ENCODE measurements at places on chromosomes 7 and 10.

GRCh38 chr10:89692416-89692815 lies 9.0 kb upstream of the KIF20B start:
- no peak for DNase-seq

GRCh38 chr10:26172131-26172530 lies 44.4 kb upstream of the GAD2 start:
- DNase-seq: no peak

- DNase-seq: no peak
Measured at GRCh38 chr10:35447693-35448407, 111.5 kb downstream of the CCNY start.

DNA sequence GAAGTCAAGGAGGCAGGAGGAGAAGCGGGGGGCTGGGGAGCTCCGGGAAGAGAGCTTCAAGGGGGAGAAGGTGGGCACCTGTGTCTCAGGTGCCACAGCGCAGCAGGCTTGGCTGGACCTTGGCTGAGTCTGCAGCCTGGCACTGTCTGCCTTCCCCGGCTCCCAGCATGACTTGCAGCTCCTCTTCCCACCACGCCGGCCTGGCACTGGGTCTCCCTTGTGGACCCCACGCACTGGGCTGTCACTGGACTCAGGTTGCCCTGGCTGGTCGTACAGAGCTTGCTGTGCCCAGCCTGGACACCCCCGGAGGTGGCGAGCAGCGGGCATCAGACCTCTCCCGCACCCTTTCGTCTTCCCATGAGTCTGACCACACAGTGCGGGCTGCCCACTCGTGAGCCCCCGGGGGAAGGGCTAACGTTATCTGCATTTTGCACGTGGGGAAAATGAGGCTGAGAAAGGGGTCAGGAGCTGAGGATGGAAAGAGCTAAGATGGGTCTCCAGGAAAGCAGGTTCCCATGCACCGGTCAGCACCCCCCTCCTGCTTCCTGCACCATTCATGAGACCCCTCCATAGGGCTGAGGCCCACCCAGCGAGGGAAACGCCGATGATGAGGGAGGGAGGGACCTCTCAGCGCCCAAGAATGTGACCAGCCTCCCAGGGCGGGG lies 40.3 kb upstream of the PSMG3 start:
- DNase-seq: no peak

DNA sequence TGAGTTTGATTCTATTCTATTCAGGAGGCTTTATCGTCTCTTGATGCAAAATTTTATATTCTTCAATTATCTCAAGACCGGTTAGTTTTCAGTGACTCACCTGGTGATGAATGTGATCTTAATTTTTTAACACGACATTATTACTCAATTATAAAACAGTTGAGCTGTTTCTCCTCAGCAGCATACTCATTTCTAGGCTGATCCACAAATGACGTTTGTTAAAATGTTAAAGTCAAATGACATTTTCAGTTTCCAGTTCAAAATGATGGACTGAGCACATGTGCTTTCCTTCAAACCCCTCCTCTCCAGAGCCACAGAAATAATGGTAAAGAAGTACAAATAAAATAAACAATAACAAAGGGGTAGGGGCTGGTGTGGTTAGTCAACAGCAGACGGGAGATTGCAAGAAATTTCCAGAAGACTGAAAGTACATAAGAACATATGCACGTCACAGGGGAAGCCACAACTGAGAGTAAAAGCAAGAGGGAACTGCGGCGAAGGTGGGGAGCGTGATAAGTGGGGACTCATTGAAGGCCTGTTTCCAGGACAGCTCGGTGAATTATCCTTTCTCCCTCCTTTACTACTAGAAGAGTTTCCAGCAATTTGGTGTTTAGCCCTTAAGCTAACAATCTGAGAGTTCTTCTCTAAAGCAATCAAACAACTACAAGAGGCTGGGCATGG lies 10.9 kb downstream of the MACROH2A2 start:
- no peak for DNase-seq

GRCh38 chr7:17674166-17674942 lies 265.9 kb downstream of the SNX13 start:
- no peak for DNase-seq

- DNase-seq: no peak
Measured at GRCh38 chr10:31749301-31749700, 179.3 kb downstream of the ARHGAP12 start.

DNA sequence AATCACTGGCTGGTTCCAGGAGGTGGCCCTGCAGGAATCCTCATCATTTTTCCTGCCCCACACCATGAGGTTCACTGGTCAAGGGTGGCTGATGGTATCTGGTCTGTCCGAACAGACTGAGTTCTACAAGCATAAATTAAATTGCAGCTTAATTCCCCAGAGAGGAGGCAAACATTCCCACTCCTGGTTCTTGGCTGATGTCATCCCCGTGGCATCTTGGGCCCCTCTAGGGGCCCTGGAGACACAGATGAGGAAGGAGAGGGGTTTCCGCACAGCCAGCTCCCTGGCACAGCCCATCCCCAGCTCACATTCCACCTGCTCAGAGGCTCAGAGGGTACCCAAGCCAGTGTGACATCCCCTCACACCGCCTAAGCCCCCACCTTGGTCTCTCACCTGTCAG lies 5.3 kb upstream of the KLRG2 start:
- no peak for DNase-seq

GRCh38 chr10:71971311-71971731 lies 7.1 kb downstream of the CHST3 start:
- DNase-seq: no peak

DNA sequence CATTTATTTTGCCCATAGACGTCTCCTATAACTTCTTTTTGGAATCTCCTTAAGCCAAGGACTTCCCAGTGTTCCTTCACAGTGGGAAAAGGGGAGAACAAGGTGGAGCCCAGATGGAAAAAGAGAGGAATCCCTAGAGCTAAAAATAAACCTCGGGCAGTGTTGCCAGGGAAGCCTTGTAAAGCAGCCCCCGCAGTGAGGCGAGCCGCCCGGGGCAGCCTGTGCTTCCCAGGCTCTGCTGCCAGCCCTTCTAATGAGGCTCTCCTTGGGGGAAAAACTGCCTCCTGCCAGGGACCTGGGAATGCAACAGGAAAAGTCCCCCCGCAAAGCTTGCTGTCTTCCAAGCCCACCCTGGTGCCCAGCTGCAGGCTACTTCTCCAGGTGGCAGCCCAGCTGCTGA lies 71.7 kb downstream of the SH3PXD2A start:
- no peak for DNase-seq

DNA sequence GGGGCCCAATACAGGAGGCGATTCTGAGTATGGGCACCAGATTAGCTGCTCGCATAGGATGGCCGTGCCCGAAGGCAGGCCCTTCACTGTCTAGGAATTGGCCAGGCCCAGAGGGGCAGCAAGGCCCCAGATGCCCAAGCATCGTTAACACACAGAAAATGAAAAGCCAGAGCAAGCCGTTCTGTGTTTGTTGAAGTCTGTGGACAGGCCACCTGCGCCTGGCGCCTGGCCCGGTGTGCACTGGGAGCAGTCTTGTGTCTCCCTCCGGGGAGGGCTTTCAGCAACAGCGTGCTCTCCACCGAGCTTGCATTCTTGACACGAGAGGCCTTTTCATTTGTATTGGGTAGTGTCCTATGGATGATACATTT lies 34.5 kb upstream of the TTYH3 start:
- DNase-seq: no peak

- no peak for DNase-seq
Measured at GRCh38 chr10:50469778-50470193, 154.0 kb downstream of the SGMS1 start.

- no peak for DNase-seq
Measured at GRCh38 chr7:116994611-116995010, 41.3 kb downstream of the ST7 start.

All from esophagus squamous epithelium (tissue), 5 donors.